ENCODE measurements at places on chromosomes 6 and 20.

- DNase-seq: peak; percentile 42
Measured at GRCh38 chr6:30130887-30131862, 4.8 kb upstream of the TRIM40 start.

DNA sequence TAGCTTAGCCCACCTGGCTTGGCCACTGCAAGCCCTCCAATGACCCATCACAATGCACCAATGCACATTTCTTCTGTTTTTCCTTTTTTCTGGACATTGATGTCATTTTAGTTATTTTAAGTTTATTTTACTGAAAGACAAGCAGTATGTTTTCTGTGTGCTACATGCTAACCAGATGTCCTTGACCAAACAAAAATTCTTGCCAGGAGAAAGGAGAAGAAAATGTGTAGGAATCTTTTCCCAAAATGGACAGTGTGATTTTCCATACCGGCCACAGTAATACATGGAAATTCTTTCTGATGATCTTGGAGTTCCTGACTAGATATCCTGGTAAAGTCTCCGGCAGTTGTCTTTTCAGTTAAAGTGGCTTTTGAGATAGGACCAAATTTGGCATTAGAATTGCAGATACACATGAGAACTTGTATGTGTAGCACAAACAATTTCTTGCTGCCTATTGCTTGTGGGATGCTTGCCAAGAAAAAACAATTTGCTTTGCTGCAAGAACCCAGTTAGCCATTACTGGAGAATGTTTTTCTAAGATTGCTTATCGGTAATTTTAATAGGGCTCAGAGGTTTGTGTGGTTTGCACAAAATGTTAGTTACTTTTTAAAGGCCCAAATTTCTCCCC is 696.5 kb upstream of the CITED2 start:
- no peak for DNase-seq

DNA sequence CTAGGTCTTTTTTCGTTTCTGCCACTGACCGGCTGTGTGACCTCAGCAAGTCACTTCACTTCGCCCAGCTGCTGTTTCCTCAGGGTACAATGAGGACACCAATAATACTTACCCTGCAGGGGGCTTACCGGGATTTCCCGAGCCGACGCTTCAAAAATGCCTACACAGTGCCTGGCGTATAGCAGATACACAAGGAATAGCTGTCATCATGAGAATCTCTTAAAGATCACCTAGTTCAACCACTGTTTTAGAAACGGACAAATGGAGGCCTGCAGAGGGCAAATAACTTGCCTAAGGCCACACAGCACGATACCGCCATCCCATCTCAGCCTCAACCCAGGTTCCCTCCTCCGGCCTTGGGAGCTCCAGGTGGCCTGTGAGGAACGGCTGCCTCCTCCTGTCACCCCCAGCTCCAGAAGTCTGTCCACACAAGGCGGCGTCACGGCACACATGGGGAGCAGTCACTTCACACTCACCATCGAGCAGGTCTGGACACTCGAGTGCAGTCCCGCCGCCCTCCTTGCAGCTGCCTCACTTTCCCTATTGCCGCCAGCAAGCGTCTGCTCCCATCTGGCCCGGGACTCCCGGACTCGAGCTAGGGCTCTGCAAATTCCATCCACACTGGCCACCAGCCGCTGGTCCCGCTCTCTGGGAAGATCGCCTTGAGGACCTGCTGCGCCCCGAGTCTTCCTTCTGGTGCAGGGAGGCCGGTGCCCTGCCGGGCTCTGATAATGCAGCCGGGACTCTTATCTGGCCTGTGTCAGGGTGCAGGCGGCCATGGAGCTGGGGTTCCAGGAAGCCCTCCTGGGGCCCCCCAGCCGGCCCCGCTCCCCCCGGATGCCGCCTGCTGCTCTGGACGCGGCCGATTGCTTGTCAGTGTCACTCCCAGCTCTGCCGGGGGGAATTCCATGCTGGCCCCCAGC is at the start of gene RIPOR3:
TSS of gene RIPOR3 (minus strand) at position 893 of the 923 bp plus-strand sequence. CDS start at position 479, 414 bp downstream.
- DNase-seq: no peak

DNA sequence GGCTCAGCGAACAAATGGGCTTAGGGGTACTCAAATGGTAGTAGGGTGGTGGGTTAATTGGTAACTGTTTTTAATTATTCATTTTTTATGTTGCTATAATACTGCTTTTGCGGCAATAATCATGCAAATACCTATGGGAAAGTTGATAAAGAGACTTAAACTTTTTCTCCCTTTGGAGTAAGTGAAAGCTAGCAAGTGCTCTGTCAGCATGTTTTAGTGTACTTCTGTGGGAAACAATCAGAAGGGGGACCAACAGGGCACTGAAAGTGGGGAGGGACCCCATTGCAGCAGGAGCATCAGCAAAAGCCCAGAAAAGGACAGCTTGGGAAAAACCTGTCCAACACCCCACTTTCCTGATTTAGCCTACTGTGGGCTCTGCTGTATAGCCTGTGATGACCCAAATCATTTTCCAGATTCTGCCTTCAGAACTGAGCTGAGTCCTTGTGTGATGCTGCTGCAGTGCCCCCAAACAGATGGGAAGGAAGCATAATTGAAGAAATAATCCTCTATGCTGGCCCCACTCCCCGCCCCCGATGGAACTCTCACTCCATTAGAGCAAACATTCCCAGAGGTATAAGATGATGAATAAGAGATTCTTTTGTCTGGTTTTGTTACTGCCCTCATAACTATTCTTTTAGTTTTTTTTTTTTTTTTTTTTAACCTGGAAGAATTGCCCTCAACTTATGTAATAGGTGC is 322.8 kb downstream of the CD83 start:
- DNase-seq: no peak

- DNase-seq: no peak
Measured at GRCh38 chr6:117264369-117264691, 1.0 kb upstream of the VGLL2 start.

DNA sequence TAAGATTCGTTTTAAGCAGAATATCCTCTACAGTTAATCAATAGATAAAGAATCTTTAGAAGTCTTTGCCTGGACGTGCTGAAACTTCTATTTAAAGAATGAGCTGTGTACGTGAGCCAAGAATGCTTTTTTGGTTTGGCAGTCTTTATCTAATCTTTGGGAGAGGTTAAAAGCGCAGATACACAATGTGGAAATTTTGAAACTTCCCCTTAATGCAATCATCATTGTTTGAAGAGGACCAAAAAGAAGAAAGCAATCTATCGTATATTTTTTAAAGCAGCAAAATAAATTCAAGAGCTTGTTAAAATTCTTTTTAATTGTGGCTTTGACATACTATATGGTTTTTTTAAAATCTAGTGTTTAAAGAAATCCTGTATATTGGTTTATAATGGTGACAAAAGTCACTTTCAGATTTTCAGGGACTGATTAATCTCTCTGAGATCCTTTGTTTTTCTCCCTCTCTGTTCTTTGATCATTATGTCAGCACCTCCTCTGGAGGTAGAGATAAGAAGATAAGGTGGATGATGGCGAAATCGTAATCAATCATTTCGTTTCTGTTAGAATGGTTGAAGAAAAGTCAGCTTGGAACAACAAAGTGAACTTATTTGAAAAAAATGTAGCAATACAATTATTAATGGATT is 92.1 kb upstream of the FAM184A start:
- DNase-seq: no peak

DNA sequence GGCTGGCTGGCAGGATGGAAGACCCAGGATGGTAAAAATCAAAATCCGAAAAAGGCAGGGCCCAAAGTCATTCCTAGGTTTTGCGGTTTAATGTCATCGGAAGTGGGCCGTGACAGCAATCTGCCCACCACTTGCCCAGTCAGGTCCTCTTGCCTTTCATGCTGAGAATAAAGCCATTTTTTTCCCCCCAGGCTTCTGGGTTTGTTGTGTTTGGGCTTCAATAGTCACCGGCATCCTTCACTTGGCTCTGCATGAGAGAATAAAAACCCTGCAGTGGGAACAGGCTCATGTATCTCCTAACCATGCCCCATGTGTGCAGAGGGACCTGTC is 56.1 kb downstream of the MEP1A start:
- no peak for DNase-seq

GRCh38 chr20:56842056-56842455 is 212.9 kb downstream of the TFAP2C start:
- no peak for DNase-seq

DNA sequence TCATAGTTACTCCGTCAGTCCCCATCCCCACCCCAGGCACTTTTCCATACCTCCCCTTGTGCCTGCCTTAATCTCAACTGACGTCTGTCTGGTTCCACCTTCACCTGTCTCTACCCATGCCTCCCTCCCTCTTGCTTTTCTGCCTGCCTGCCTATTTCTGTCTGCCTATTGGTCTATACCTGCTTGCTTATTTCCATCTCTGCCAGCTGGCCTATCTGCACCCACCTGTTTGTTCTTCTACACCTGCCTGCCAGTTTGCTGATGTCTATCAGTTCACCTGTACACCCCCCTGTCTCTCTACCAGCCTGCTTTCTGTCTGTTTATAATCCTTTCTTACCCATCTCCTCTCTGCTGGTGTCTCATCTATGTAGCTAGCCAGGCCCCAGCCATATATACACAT is 87.5 kb downstream of the RALGAPA2 start:
- no peak for DNase-seq

DNA sequence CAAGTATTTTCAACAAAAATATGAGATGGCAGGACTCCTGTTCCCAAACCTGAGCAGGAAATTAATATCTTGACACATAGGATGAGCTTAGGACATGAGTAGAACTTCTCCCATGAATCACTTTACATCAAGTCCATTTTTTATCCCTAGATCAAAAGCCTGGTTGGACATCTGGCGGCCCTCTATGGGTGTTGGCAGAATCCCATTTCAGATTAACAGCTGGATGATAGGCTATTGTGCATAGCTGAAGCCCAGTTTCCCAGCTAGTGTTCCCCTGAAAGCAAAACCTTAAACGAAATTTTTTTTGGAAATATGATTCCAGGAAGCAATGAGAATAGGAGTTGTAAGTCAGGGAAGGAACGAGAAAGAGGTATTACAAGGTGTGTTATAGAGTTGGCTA is 449.4 kb upstream of the CHD6 start:
- no peak for DNase-seq

DNA sequence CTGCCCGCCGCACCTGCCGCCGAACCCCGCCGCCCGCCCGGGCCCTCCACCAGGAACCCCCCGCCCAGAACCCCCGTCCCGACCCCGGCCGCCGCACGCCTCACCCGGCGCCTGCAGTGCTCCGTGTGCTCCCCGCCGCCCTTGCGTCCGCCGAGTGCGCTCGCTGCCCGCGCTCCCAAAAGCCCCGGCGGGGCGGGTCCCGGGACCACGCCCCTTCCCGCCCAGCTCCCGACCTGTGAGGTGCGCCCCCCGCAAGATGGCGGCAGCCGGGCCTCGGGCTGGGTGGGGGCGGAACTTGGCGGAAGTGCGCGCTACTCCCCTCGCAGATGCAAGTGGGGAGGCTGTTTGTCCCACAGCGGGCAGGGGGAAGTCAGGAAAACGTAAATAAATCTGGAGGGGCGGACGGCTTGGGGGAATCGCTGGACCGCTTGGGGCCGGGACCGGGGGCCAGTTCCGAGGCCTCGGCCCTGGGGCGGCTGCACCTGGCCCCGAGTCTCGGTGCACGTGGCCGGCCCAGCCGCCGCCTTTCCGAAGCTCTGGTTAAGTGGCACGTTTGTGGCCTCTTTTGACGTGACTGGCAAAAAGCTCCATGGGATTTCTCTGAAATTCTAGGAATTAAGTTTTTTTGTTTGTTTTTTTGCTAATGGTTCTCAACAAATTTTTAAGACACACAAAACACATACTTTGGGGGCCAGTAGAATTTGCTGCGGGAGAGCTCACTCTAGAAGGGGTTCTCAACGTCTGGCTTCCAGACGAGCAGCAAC is at the start of gene EZR:
TSS of gene EZR (minus strand) at position 156 of the 764 bp plus-strand sequence. CDS start 1,275 bp downstream, outside the sequence.
- DNase-seq: peak; percentile 72

DNA sequence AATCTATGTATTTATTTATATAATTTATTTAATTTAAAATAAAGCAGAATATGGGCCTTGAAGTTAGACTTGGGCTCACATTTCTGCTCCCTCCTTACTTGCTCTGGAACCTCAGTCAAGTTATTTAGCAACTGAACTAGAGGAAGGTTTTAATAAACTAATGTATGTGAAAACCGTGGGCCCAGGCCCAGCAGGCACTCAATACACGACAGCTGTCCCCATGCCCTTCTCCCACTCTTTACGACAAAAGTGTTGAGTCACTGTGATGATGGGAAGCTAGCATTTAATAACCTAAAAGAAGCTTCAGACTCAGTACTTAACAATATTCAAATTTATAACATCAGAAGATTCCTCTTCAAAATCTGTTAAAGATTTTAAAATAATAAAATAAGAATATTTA is 46.7 kb downstream of the SERAC1 start:
- DNase-seq: no peak

DNA sequence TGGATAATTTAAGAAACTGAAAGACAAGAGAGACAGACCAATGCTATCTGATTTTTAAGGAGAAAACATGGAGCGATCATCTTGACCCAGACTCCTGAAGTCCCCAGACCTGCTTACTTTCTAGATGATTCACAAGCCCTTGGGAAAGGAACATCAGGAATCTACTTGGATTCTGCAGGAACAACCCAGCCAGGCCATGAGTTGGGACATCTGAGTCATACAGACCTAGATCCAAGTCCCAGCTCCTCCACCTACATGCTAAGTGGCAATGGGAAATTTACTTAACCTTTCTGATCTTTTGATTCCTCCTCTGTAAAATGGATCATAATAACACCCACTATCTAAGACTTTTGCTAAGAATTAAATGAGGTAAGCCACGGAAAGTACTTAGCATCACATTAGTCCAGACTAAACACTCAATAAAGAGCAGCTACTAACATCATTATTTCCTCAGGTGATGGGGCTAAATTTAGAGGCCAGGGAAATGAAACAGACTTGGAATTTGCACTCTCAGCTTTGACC is 61.0 kb upstream of the MAFB start:
- DNase-seq: no peak

GRCh38 chr6:159915397-159915796 is 24.6 kb downstream of the MAS1 start:
- no peak for DNase-seq

DNA sequence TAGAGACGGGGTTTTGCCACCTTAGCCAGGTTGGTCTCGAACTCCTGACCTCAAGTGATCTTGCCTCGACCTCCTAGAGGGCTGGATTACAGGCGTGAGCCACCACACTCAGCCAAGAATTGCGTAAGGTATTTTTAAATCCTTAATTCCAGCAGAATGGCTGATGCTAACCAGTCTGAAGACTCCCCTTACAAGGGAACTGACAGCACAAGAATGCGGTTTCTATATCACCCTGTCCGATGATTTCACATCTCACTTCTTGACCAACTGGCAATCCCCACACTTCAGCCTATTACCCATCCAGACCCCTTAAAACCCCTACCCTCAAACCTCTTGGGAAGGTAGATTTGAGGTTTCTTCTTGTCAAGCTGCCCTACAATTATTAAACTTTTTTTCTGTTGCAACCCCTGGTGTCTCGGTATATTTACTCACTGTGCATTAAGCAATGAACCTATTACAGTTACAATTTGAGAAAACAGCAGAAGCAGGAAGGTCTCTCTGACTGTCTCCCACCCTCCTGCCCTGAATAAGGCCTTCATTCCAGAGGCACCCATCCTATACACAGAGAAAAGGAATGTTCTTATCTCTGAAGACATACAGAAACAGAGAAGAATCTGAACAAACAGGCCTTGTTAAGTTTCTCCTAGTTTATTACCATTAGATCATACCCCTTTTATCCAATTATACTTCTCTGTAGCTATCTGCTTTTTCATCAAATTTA is 164.9 kb downstream of the ARHGAP18 start:
- no peak for DNase-seq

GRCh38 chr6:71279321-71279720 is 9.3 kb upstream of the OGFRL1 start:
- DNase-seq: no peak

Data from stimulated activated CD8-positive, alpha-beta memory T cell treated with anti-CD3 and anti-CD28 coated beads, Interleukin-4, amount 100 ng/mL, for 1 hour (primary cell).